Heart right ventricle (tissue), 16 donors: ENCODE measurements at places on chromosomes 7 and 10. TPM values are rescaled to one million over a fixed set of nuclear protein-coding genes. Genes with fewer than 3 reads are reported as not detected.

GRCh38 chr10:75110006-75110632, 1.3 kb upstream of the SAMD8 start:
- DNase-seq: no peak

- no peak for DNase-seq
These were observed 245.8 kb downstream of the ARHGAP21 start for GRCh38 chr10:24477915-24478314.

DNA sequence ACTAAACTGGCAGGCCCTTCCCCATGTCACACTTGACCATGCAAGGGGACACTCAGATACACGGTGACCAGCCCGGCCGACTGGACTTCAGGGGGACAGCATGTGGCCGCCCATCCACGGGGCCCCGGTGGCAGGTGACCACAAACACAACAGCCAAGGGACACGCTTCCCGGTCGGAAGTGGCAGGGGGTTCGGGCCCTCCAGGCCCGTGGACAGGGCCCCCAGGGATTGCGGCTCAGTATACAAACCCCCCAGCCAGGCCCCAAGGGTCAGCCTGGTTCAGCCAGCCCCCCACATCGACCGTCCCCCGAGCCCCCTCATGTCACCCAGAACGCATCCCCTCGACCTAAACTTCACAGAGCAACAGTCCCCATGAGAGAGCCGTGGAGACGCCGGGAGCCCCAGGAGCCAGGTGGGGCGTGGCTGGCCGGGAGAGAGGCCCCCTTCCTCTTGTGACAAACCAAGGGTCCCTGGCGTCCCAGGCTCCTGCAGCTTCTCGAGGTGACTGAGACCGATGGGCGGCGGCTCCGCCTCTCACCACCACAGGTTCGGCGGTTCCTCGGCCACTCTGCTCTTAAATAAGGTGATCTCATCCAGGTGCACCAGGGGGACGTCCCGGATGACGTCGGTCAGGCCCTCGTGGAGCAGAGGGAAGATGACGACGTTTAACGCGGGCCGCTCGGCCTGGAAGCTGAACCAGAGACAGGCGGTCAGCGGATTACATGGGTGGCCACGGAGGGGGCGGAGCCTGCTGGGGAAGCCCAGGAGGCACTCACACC, 57.8 kb upstream of the TNRC18 start:
- DNase-seq: no peak

DNA sequence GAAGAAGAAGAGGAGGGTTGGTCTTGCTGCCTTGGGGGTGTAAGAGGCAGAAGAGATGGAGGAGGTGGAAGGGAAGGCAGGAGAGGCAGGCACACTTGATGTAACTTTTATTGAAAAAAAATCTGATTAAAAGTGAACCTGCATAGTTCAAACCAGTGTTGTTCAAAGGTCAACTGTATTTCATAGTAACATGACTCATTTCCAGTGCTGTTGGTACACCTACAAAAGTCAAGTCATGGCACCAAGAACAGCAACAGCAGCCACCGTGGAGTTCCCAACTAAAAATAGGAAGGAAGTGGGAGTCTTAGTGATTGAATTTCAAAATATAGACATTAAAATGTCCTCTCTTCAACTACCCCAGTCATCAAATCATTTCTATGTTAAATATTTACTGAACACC, 88.5 kb downstream of the CTNNA3 start:
- no peak for DNase-seq

DNA sequence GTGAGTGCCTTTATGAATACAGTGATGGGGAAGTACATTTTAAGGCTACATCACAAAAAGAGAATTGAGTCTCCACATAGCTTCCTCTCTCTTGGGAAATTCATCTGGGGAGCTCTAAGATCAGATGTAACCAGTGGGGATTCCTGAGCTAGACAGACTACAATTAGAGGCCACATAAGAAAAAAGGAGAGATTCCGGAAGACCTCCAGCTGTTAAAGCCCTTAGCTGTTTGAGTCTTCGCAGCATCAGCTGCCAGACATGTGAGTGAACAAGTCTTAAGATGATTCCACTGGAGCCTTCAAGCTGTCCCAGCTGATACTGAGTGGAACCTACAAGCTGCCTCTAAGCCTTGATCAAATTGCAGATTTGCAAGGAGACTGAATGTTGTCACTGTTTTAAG, 448.5 kb downstream of the NXPH1 start:
- no peak for DNase-seq

- DNase-seq: no peak
These were observed 29.8 kb downstream of the ITPRIP start for GRCh38 chr10:104308439-104308903.

DNA sequence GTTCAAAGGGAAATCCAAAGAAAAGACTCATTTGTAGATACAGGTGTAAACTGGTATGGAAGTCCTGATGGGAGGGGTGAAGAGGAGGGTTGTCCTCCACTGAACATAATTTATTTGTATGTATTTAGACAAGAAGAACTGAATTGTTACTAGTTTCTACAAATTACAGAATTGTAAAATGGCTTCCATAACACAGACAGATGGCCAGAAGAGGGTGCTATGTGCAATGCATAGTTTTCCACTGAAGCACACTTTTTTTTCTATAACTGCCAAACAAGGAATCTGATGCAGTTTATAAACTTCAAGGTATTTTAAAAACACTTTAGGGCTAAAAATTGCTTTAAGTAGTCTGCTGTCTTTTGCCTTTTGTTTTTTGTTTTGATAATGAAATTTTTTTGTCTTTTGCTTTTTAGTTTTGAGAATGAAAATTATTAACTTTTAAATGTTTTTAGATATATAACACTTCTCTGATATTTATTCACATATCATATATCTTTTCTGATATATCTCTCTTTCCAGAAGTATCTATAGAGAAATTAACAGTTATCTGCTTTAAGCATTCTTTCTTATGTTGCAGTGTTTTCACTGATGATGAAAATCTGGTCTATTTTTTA, 58.5 kb downstream of the PHYHIPL start:
- no peak for DNase-seq

GRCh38 chr10:4527281-4527970, 298.6 kb upstream of the AKR1E2 start:
- no peak for DNase-seq

DNA sequence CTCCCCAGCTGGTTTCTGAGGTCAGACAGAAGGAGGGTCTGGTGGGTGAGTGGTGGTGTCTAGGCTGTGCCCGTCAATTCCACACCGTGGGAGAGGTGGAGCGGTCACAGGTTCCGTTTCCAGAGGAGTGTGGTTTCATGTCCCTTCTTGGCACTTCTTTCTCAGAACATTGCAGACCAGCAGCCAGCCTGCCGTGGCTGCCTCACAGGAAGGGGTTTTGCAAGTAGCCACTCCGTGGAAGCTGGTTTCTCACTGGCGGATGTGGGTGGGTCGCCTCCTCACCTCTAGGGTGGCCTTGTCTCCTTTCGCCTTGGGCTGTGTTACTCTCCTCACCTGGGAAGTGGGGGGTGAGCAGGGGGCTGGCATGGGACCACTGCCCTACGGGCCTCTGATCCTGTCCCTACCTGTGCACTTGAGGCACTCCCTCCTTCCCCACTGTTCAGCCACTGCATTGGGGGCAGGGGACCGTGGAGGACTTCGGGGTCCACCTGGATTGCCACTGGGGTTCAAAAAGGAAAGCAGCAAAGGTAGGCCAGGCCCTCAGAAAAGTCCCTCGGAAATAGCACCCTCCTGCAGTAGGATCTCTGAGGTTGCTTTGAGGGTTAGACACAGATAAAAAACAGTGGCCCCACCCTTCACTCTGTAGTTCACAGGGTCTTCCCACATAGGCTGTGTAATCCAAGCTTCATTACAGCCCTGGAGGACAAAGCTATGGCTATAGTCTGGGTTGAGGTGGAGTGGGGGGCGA, 33.9 kb downstream of the TSPAN14 start:
- no peak for DNase-seq

DNA sequence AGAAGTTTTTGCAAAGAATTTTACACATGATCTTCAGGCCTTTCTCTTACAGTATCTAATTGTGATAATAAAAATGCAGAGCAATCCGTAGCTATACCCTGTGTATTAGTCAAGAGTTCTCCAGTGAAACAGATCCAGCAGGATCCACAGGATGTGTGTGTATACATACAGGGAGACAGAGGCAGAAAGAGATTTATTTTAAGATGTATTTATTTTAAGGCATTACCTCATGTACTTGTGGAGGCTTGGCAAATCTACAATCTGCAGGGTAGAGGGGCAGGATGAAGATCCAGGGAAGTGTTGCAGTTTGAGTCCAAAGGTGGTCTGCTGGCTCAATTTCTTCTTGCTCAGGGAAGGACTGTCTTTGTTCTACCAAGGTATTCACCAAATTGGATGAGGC, 41.7 kb downstream of the ARHGAP12 start:
- no peak for DNase-seq

- DNase-seq: no peak
These were observed 249.3 kb upstream of the KCND2 start for GRCh38 chr7:120023494-120024167.

DNA sequence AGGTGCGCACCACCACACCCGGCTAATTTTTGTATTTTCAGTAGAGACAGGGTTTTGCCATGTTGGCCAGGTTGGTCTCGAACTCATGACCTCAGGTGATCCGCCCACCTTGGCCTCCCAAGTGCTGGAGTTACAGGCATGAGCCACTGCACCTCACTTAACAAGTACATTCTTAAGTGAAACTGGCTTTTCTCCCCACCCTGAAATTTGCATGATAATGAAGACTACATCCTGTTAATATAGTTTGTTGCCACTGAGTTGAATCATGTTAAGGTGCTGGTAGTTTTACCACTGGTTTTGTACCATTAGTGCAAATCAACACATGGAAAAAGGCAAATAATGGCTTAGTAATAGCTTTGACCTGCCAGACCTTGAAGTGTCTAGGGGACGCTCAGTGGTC, 62.2 kb downstream of the MPLKIP start:
- DNase-seq: no peak

DNA sequence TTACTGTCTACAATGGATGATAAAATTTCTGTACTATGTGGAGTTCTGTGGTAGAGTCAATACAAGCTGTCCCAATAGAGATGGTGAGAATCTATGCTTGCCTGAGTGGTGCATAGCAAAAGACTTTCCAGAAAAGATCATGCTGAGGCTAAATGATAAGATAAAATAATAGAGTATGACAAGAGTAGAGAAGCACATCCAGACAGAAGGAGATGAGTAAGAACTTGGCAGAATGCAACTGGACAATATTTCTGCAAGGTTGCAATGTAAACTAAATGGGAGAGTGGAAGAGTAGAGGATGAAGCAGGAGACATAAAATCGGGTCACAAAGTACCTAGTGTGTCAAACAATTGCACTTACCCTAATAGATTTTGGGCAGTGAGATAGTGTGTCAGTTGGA, 347.6 kb downstream of the MDFIC start:
- no peak for DNase-seq

- no peak for DNase-seq
These were observed 322.1 kb upstream of the RNF32 start for GRCh38 chr7:156318426-156318825.

GRCh38 chr10:131099028-131099726, 212.3 kb downstream of the TCERG1L start:
- no peak for DNase-seq

- DNase-seq: no peak
These were observed 46.3 kb downstream of the MYOF start for GRCh38 chr10:93435621-93436397.

DNA sequence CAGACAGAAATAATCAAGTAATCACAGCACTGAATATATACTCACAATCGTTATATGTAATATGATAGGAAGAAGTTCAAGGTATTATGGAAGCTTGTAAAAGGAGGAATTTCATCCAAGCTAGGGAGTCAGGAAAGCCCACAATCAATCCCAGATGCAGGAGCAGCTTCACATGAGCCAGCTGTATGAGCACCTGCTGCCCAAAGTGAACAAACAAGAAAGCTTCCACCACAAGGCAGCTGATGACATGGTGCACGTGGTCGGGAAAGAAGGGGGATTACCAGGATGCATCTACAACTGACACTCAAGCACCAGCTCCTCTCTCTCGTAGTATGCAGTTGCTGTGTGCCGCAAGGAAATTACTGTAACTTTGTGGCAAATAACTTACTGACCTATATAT, 225.2 kb downstream of the XPNPEP1 start:
- DNase-seq: no peak

DNA sequence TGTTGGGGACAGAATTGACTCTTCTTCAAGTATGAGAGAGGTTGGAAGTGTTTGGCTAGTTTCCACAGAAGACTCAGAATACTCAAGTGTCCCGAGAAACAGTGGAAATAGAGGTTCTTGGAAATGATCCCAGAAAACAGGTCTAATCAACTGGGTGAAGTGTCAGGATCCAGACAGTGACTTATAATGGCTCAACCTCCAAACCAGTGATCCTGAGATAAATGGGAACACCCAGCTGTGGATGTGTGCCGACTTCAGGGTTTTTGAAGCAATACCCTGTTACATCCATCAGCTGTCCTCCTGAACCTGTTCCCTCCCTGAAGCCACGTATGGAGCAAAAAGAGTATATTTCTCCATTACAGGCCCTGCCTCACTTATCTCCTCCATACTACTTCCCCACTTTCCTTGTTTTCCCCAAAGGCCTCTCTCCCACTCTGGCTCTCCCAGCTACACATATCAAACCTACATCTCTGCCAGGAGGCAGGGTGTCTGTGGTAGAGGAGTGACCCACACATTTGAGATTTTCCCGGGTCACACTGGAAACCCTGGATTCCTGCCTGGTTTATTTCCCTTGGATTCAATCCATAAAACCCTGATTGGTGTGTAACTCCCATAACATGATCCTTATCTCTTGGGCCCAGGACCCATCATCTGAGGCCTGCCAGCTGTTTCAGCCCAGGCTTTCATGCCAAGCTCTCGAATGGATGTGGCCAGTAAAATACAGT, 17.6 kb upstream of the ELOVL3 start:
- DNase-seq: no peak

- peak; percentile 44 for DNase-seq
These were observed 23.6 kb downstream of the GNA12 start for GRCh38 chr7:2820508-2820934.

Gene ANKRD61
- 0.26 TPM for total RNA-seq

Gene CYP2C19
- not detected for total RNA-seq

Gene PKD1L1
- 1.6 TPM for total RNA-seq

Gene ASB15
- total RNA-seq: 76.9 TPM

Gene LIPK
- total RNA-seq: not detected

Gene STEAP2
- 12.8 TPM for total RNA-seq

Gene EN2
- total RNA-seq: not detected

Gene AFAP1L2
- 4.8 TPM for total RNA-seq

Gene HMX2
- not detected for total RNA-seq

Gene OR9A2
- not detected for total RNA-seq

Gene XRCC2
- total RNA-seq: 0.48 TPM

Gene CTNNA3
- 189 TPM for total RNA-seq

Gene HOXA6
- total RNA-seq: not detected

Gene ETV1
- 83.2 TPM for total RNA-seq

Gene TRIM73
- 1.1 TPM for total RNA-seq

Gene CNTNAP2
- 0.61 TPM for total RNA-seq
